ENCODE measurements at places on chromosomes 5 and 9.

DNA sequence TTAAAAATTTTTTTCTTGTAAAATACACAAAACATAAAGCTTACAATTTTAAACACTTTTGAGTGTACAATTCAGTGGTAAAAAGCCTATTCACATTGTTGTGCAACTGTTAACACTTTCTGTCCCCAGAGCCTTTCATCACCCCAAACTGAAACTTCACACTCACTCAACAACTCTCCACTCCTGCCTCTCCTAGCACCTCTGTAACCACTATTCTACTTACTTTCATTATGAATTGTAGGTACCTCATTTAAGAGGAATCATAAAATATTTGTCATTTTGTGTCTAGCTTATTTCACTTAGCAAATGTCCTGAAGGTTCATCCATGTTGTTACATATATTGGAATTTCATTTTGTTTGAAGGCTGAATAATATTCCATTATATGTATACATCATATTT lies 4.3 kb upstream of the ZNF510 start:
- no peak for DNase-seq

DNA sequence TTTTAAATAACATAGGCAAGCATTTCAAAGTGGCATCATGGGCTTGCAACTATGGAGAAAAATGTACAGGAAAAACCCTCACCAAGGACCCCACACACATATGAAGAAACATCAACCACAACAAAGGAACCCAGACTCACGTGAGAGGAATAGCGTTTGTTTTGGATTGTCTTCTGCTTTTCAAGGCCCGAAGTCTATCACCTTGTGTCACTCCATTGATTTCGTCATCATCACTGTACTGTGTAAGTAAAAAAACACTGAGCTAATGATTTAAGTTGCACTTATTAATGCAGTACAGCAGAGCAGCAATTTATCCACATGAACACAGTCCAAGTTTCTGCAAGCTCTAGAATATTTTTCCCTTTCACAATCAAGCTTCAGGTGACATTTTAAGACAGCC lies 72.4 kb downstream of the HABP4 start:
- no peak for DNase-seq

GRCh38 chr9:133188843-133189180 lies 20.2 kb downstream of the OBP2B start:
- DNase-seq = no peak

DNA sequence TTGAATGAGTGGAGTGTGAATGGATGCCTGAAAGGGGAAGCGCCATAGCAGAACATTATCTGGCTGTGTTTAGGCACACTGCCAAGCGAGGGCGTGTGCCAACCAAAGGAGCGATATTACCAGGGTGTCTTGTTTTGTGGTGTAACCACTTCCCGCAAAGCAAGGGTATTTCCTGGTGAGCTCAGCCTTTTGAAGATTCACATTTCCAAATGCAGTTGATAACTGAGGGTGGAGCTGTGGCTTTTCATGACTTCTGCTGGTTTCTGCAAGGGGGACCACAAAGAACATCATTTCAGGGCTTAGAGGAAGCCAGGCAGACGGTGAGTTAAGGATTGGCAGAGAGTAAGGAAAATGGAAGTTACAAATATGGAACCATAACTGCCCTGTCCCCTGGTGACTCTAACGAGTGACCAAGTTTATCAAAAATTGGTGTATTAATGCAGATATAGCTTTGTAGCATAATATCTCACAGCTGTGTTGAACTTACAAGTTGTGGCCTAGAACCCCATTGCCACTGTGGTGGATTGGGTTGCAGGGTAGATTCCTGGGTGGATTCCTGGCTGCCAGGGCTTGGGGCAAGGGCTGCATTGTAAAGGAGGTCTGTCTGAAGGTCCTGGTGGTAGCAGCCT lies 71.4 kb downstream of the RALGPS1 start:
- no peak for DNase-seq

GRCh38 chr5:91257301-91257700 lies 125.8 kb downstream of the ARRDC3 start:
- no peak for DNase-seq

DNA sequence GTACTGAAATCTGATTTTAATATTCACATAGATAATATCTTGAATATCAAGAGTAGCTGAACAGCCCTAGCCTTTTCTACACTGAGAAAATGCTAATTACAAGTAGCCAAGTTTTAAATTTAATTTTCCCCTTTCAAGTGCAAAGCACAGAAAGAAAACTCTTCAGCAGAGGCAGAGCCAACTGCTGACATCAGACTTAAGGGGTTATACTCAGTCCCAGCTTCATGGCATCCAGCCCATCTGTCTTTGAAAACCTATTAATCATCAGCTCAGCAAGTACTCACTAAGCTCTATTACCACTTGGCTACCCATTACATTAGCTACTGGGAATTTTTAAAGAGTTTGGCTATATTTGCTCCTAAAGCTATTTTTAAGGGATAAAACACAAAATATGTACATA lies 220.5 kb downstream of the SLC12A2 start:
- DNase-seq = no peak

GRCh38 chr9:18824095-18824666 lies 208.8 kb downstream of the SAXO1 start:
- DNase-seq = no peak

GRCh38 chr5:54384356-54384933 lies 71.1 kb upstream of the HSPB3 start:
- no peak for DNase-seq

GRCh38 chr9:133439337-133439736 lies 17.2 kb downstream of the ADAMTS13 start:
- DNase-seq = no peak

DNA sequence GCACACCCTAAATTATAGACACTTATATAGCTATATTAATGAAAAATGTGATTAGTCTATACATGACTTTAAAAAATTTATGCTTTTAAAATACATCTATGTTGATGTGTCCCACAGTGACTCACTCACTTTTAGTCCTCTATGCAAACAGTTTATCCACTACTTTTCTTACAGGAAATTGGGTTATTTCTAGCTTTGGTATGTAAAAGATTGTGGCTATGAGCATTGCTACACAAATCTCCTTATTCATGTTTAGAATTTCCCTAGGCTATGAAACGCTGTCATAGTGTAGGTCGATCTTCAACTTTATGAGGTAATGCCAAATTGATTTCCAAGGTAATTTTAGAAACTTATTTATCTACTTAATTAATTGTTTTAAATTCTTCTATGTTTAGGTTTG lies 687.4 kb downstream of the PRR16 start:
- DNase-seq = no peak

GRCh38 chr9:131417264-131418142 lies 23.6 kb downstream of the PRRC2B start:
- no peak for DNase-seq

- no peak for DNase-seq
Observed at GRCh38 chr5:150406103-150406722, 6.5 kb downstream of the CD74 start.

DNA sequence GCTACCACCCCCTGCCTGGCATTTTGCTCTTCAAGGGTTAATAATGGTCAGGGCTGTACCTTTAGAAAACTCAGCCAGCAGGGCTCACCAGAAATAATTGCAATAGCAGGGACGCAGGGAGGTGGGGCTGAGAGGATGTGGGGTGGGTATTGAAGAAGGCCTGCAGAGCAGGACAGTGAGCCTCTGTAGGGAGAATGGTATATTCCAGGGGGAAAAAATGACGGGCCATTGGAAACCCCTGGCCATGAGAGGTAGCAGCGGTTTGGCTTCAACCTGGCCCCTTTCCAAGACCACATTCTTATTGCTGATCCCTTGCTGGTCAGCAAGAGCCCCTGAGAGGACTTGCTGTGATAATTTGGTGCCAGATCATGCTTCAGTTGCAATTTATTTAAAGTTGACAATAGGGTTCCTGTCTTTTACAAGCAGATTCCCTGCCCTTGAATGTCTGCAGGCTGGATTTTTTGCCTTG lies 36.7 kb upstream of the CTNNA1 start:
- DNase-seq = no peak

DNA sequence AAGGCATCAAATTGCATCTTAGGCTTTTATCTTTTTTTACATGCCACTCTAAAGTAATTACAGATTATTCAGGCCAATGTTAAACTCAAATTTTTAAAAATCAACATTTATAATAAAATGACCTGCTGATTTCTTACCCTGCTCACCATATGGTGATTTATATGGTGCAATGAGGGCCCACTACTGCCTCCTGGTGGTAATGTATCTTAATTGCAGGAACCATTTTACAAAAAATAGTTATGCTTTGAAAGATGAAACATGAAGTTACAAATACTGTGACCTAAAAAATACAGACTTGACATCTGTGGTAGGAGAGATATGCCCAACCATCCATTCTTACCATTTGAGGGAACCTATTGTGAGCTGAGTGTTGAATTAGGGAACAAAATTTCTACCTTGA lies 292.6 kb upstream of the TAS2R1 start:
- no peak for DNase-seq

DNA sequence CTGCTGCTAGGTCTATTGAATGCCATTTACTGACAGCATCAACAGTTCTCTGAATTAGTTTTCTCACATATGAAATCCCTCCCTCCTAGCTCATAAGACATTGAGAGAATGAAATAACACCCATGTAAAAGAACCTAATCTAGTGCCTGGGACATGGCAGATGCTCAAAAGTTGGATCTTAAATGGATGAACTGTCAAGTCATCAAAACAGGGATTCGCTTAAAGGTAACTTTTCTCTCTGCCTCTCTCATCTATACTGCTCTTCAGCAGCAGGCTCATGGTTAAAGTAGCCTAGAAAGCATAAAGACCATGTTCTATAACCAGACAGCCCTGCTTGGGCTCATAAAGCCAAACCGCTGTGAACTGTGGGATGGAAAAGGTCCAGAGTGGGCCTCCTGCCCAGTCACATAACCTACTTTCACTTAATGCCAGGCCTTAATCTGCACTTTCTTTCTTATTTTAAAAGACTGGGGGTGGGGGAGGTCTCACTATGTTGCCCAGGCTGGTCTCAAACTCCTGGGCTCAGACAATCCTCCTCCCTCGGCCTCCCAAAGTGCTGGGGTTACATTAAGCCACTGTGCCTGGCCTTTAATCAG lies 3.7 kb downstream of the TMEM245 start:
- no peak for DNase-seq

DNA sequence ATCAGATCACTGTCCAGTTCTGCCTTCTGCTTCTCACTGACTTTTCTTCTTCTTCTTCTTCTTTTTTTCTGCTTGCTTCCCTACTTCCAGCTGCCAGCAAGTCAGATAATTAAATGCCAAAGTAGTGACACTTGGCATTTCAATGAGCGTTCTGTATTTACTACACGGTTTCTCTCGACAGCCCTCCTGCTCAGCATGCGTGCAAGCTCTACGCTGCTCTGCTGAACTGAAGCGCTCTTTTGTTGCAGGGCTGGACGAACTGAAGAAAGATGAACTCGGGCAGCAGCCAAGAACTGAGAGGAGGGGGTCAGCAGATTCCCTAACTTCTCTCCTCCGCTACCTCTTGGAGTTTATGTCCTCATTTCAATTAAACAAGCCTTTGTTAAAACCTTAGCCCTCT lies 319.1 kb downstream of the GLIS3 start:
- no peak for DNase-seq

GRCh38 chr5:80191397-80191796 lies 64.5 kb downstream of the SERINC5 start:
- DNase-seq = no peak

DNA sequence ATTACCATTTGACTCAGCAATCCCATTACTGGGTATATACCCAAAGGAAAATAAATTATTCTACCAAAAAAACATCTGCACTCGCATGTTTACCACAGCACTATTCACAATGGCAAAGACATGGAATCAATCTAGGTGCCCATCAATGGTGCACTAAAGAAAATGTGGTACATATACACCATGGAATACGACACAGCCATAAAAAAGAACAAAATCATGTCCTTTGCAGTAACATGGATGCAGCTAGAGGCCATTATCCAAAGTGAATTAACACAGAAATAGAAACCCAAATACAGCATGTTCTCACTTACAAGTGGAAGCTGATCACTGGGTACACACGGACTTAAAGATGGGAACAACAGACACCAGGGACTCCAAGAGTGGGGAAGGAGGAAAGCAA lies 2.1 kb downstream of the CDC23 start:
- no peak for DNase-seq

GRCh38 chr9:85421641-85422040 lies 320.1 kb downstream of the AGTPBP1 start:
- no peak for DNase-seq

DNA sequence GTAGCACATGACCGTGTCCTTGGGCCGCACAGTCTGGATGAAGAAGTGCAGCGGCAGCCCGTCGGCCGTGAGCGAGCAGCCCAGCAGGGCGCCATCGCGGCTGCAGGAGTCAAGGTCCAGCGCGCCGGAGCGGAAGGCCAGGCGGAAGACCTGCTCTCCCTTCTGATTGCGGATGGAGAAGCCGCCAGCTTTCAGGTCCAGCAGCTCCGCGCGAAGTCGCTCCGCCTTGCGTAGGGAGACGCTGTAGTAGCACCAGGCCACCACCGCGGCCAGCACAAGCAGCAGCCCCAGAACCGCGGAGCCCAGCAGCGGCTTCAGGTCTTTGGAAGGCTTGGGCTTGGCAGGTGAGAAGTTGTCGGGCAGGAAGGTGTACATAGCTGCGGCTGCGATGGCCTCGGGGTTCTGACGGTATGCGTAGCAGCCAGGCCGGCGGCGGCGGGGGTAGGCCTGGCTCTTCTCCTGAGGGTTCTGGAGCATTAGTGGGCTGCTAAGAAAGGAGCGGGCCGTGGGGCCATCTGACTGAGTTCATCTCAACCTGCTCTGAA lies 4.2 kb downstream of the MYORG start:
- DNase-seq = no peak

DNA sequence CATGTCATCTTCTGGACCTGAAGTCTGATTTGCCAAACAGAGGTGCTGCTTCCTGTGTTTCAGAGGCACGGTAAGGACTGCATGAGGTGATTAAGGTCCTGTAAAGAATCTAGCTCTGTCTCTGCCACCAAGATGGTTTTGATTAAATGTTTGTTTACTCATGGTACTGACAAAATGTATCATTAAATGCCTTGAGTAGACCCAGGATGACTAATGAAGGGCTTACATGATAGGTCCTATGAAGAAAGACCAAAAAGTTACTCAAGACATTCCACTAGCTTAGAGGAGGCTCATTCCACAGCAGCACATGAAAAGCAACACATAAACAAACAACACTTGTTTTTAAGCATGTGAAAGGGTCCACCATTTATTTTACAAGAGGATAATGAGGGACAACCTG lies 100.9 kb downstream of the BOD1 start:
- DNase-seq = no peak

GRCh38 chr5:93010616-93011015 lies 570.4 kb downstream of the NR2F1-AS1 start:
- no peak for DNase-seq

GRCh38 chr9:71758277-71758676 lies 10.0 kb downstream of the CEMIP2 start:
- no peak for DNase-seq
